ENCODE measurements at places on chromosomes 13 and 19.
A peak's percentile ranks its signal among the peaks of the same experiment; 100 is the strongest.

DNA sequence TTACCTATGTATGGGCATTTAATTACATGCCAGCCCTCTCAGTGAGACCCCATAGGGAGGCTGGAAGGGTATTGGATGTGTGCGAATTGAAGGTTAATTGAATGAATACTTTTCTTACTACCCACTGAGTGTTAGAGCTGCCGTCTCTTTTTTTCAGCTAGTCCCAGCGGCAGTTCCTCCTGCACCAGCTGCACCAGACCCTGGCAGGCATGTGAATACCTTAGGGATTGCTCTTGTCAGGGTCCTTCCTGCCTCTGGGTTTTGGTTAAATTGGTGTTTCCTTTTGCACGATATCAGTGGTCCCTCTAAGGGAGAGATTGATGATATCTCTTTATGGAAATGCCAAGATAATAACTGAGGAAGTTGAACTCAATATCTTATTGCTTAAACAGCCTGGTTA lies 9.8 kb upstream of the CXCL17 start:
- no peak for DNase-seq

GRCh38 chr19:19615086-19615485 lies 3.4 kb downstream of the PBX4 start:
- DNase-seq: no peak

GRCh38 chr19:3982701-3983541 lies 2.3 kb downstream of the EEF2 start:
- no peak for DNase-seq

GRCh38 chr19:7199613-7200533 lies 94.3 kb downstream of the INSR start:
- no peak for DNase-seq

DNA sequence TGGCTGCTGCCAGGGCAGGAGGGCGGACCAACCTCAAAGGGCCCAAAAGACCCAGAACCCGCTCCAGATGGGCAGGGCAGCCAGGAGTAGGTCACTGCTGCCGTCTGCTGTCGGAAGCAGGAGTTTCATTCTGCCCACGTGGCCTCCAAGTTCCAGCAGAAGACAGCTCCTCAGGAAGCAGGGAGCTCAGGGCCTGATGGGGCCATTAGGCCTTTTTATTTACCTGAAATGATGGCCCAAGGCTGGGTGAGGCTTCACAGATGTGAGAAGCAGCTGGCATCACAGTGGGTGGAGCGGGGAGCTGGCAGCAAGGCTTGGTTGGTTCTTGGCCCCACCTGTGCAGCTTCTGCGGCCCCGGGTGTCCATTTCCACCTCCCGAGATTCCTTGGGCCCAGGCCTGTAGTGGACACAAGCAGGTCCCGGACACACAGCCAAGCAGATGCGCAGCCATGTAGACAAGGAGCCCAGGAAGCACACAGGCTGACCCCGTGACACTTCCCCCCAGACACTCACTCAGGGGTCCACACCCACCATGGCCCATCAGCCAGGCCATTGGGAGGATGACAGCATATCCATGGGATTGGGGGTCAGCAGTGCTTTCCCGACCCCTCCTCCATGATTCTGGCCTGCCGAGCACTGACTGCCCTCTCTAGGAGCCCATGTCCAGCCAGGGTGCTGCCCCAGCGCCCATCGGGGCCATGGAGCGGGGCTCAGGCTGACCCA lies 26.4 kb downstream of the C13orf46 start:
- no peak for DNase-seq

DNA sequence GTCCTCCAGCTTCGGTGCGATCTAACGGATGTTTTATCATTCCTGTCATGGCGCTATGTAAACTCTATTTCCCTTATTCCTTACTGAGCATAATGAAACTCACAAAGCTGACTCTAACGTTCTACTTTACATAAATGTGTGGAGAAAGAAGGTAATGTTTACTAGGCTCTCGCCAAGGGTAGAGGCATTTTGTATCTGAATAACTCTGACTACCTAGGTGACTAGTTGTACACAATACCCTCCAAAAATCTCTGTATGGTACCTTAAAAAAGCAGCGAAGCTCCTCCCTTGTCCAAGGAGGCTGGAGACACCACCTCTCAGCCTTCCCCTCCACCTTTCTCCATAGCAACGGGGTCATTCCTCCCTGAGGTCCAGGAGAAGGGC lies 316 bp upstream of the ZNF530 start:
- DNase-seq: no peak

GRCh38 chr13:24900507-24900906 lies 136.5 kb downstream of the RNF17 start:
- no peak for DNase-seq

- DNase-seq: peak; percentile 26
Measured at GRCh38 chr13:59690857-59691500, 472.7 kb downstream of the DIAPH3 start.

DNA sequence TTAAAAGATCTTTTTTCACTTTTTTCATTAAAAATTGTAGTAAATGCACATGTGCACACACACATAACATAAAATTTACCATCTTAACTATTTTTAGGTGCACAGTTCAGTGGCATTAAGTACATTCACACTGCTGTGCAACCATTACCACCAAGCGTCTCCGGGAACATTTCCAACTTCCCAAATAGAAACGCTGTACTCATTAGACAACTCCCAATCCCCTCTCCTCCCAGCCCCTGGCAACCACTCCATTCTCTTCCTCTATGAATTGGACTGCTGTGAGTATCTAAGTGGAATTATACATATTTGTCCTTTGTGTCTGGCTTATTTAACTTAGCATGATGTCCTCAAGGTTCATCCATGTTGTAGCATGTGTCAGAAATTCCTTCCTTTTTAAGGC lies 11.6 kb downstream of the GJB2 start:
- DNase-seq: no peak

- no peak for DNase-seq
Measured at GRCh38 chr13:73103238-73103637, 44.4 kb downstream of the KLF5 start.

GRCh38 chr19:33463199-33463598 lies 58.4 kb downstream of the PEPD start:
- no peak for DNase-seq

- no peak for DNase-seq
Measured at GRCh38 chr19:11377756-11378155, 3.3 kb downstream of the SWSAP1 start.

DNA sequence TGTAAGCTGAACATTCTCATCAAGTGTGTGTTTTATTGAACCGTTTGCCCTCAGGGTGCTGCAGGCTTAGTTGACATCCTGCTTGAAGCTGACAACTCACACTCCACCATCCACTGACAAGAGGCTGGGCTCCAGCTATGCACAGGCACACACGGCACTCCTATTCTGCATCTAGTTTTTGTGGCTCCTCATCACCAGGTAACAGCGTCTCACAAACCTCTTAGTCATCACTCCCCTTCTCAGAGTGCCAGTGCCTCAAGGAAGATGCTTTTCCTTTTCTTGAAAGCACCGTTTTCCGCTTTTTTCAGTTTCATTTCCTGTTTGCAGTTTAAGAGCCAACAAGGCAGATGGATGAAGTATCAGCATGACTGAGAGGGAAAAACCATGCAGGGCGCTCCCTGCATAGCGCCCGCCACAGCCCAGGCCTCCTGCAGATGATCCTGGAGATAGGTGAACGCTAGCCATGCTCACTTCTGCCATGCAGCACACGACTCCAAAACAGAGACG lies 491.2 kb downstream of the COG6 start:
- DNase-seq: no peak

DNA sequence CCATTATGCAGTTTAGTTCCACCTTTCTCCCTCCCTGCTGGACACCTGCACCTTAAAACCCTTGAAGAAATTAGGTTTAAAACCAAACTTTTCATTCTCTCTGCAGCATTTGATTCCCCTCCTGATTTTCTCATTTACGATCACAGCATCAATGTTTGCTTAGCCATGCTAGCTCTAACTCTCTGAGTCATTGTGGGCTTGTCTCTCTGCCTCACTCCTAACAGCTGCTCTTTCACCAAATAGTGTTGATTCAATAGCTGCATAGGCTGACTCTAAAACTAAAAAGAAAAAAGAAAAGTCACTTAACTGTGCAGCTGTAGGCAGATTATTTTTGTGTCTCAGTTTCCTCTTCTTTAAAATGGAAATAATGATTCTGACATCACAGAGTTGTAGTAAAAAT lies 1124.9 kb downstream of the DIAPH3 start:
- DNase-seq: peak; percentile 13

DNA sequence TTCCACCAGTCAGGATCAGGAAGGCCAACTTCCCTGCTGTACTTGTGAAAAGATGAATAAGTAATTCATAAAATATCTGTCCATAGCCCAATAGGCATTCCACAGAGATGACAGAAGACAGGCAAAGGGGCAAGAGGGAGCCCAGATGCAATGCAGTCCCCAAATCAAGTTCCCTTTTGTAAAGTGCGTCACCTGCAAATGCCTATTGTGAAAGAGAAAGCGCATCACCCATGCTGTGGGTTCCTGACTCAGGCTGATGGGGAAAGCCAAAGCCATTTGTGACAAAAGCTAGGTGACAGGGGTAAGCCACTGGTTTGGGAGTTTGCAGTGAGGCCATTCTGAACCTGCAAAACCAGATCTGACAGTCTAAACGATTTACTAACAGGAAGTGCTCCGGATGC lies 157.5 kb upstream of the ZNF536 start:
- DNase-seq: no peak

DNA sequence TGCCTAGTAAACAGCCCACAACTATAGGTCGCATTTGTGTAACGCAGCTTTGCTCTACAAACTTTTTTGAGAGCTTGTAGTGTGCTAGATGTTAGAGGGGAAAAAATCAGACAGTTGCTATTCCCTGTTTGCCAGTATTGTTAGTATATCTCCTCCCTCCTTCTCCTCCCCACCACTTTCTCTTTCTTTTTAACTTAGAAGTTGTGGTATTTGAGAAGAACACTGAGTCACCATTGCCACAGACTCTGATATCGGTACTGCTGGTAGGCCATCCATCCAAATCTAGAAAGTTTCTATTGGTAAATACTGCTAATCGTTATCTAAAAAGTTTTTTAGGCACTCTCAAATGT lies 666 bp downstream of the POMP start:
- no peak for DNase-seq

DNA sequence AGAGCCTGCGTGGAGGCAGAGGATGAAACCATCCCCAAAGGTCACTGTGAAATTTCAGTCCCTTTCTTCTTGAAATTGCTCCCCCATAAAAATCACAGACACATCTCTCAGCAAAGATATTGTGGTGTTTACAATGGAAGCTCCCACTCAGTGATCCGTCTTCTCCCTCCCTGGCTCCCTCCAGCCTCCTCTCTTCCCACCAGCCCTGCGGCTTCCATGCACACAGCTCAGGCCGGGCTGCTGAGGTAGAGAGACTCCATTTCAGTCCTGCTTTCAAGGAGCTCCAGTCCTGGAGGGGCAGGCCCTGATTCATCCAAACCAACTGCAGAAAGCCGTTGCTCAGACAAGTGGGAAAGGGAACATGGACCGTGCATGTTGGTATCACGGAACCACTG lies 24.0 kb upstream of the MIER2 start:
- DNase-seq: no peak

DNA sequence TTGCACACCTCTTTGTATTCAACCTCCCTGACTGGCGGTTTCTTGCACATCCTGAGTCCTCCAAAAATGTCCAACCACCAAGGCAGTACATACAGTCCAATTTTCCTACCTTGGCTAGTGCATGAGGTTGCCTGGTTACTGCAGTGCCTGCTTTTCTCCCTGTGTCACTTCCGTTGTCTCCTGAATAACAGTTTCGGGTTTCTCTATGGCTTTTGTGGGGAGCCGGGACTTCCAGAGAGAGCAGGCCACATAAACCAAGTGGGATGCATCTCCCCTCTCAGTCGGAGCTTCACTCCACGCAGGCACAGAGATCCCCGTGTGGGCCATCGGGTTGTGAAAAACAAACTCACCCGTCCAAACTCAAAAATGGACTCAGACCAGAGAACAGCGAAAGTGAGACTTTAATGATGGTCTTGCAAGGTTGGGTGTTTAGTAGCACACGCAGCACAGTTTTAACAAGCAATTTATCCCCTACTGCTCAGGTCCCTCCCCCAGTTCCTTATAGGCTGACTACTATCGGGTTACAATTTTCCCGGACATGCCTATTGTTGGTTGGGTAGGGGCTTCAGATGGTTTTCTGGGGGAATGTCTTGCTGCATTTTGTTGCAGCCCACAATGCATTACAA lies 173.1 kb downstream of the POU4F1 start:
- no peak for DNase-seq

All from skeletal muscle cell (primary cell).